Fibroblast of skin of right quadriceps (primary cell): ENCODE measurements at places on chromosomes 3 and 15.

GRCh38 chr3:122299872-122300460 lies 25.1 kb upstream of the CSTA start:
- DNase-seq, result no peak

DNA sequence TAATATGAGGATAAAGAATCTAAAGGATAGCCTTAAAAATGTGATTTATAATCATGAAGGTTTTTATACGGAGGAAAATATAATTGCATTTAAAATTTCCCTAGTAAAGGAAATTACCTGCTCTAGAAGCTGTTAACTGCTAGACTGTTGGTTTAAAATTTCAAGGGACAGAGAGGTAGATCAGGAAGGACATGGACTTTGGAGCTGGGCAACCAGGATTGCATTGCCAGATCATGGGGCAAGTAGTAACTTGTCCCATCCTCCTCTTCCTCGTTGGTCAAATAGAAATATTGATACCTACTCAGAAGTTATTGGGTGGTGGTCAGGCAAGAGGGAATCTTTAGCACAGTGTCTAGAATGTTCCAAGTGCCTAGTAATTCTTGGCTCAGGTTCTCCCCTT lies 525.1 kb downstream of the MFSD1 start:
- no peak for DNase-seq

DNA sequence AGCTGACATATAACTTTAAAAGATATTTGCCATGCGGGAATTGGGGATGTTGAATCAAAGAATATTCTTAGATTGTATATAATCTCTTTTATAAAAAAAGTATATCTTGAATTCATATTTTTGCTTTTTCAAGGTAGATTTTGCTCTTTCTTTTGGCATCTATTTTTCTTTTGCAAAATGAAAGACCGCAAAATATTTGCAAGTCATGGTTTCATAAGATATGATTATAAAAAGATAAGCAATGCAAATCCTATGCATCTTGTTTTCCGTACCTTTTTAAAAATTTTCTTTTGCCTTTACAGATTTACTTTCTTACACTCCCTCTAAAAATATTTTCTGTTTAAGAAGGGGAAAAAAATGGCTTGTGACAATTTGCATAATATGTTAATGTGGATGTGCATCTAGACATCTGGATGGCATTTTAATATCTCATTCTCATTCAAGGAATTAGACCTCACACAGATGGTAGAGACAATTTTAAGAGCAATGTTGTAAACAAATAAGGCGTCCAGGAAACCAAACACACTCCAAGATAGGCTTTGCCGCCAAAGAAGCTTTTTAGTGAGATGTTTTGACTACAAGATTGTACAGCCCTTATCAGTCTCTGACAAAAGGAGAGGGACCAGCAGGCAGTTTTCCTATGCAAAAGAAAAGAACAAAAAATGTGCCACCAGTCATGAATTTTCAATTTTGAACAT lies 371.1 kb downstream of the CHL1 start:
- DNase-seq, result no peak

DNA sequence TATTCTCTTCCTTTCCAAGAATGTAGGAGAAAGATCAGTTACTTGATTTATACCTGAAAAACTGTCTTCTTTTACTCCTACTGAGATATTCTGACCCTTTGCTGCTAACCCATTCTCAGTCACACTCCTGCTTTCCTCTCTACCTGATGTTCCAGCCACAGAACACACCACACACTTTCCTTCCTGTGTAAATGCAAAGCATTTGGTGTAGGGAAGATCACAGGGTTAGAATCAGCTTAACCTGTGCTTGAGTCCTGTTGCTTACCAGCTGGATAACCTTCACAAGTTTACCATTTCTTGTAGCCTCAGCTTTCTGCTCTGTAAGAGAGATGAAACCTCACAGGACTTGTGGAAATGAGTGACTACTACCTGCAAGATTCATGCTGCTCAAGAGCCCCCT lies 489.8 kb upstream of the GOLIM4 start:
- DNase-seq, result no peak

GRCh38 chr3:196414469-196414868 lies 17.8 kb downstream of the UBXN7 start:
- DNase-seq, result no peak

GRCh38 chr3:116000311-116000710 lies 377.0 kb downstream of the GAP43 start:
- DNase-seq, result peak; percentile 92

DNA sequence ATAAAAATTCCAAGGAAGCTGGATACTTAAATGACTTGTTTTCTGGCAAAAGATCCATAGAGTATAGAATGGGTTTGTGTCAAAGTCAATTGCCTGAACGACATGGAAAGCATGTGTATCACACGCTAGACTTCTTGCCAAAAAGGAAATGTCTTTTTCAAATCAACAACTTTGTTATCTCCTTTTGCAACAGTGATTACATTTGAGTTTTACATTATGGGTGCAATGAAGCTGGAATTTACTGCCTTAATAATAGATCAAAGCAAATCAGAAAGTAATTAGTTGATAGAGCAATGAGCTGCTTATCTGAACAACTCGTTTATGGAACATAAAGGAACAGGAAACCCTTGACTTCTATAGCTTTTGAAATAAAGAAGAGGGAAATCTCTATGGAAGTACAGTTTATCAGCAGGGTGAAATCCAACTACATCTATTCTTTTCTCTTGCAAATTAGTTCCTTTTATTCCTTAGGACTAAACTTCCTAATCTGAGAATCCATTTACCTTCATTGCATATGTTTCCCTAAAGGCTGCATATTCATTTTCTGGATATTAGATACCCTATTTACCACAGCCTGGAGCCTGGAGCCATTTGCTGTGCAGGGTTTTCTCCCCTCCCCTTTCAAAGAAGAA lies 415.1 kb upstream of the NECTIN3 start:
- no peak for DNase-seq

DNA sequence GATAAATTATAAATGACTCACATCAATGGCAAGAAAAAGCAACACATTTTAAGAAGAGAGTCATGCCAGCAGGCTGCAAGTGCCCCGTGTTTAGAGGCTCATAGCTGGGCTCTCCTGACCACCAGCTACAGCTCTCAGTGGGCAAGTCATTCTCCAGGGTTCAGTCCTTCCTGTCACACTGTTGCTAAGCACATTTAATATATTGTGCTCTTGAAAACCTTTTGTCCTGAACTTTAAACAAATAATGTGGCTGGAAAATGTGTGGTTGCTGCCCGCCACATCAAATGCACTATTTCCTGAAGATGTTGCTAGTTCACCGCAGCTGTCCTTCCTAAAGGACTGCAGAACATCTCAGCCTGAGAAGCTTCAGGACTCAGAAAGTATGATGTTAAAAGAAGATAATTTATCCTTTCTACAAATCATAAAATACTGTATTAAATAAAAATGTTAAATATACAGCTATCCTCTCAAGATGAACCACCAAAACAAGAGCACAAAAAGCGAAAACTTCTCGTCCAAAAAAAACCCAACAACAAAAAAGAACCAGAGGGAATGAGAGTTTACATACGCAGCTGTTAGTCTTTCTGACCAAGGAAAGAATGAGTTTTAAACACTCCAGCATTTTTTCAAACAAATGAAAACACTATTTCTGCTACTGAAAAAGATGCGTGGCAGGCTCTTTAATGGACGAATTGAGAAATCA lies 951 bp downstream of the TARS3 start:
- DNase-seq, result peak; percentile 11

GRCh38 chr3:171935261-171936123 lies 92.3 kb downstream of the TMEM212 start:
- DNase-seq, result no peak

GRCh38 chr3:70554170-70554569 lies 241.7 kb upstream of the MDFIC2 start:
- DNase-seq, result peak; percentile 28

- DNase-seq, result no peak
These were observed 177.5 kb upstream of the LPP start for GRCh38 chr3:187976365-187976900.

GRCh38 chr3:197749315-197749600 lies 425 bp upstream of the FYTTD1 start:
- peak; percentile 35 for DNase-seq

GRCh38 chr15:40511093-40511471 lies 40.3 kb downstream of the CHST14 start:
- no peak for DNase-seq

GRCh38 chr3:188554404-188554803 lies 400.4 kb downstream of the LPP start:
- peak; percentile 42 for DNase-seq

DNA sequence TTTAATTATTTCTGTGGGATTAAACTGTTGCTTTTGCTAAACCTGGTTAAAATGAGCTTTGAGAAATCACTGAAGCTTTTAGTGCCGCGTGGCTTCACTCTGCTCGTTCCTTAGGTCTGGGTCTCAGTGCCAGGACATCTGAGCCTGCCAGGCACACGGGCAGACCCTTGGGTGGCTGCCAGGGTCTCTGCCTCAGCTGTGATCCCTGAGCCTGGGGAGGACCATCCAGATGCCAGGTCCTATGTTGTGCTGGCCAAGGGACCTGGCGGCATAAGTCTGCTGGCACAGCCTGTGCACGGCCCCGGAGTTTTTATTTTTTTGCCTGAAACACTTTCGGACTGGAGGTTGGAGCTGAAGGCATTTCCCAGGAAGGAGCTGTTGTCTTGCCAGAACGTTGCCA lies 328.1 kb downstream of the LRTM1 start:
- no peak for DNase-seq

- DNase-seq, result no peak
These were observed 12.3 kb upstream of the KPNA4 start for GRCh38 chr3:160577556-160578195.

GRCh38 chr15:100764778-100765466 lies 114.7 kb upstream of the ALDH1A3 start:
- DNase-seq, result peak; percentile 93

GRCh38 chr3:119033393-119034255 lies 1.0 kb downstream of the IGSF11 start:
- DNase-seq, result no peak

DNA sequence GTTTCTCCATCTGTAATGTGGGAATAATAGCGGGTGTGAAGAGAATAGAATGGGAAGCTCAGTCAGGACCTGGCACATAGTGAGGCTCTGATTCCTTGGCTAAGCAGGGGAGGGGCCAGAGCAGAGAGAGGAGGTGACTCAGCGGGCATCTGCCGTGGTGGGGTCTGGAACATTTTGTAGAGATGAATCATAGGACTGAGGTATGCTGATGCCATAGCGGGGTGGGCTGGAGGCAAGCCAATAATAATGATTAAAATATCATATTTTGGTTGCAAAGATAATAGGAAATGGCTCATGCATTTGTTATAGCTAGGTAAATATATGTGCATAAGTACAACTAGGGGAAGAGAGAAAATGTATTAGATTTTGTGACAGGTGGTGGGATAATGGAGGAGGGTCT lies 11.2 kb downstream of the TGM4 start:
- peak; percentile 95 for DNase-seq

GRCh38 chr3:185645596-185646381 lies 59.7 kb downstream of the SENP2 start:
- DNase-seq, result no peak

DNA sequence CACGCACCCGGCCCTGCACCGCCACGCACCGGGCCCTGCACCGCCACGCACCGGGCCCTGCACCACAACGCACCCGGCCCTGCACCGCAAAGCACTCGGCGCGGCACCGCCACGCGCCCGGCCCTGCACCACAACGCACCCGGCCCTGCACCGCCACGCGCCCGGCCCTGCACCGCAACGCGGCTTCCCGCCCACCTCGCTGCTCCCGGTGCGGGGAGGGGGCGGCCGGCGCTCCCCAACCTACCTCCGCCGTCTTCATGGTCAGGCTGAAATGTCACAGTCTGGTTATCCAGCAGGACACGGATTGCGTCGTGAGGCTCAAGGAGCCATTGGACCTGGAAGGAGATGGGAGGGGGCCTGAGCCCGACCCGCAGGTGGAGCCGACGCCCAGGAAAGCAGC lies 41.8 kb downstream of the MUC20 start:
- DNase-seq, result no peak

DNA sequence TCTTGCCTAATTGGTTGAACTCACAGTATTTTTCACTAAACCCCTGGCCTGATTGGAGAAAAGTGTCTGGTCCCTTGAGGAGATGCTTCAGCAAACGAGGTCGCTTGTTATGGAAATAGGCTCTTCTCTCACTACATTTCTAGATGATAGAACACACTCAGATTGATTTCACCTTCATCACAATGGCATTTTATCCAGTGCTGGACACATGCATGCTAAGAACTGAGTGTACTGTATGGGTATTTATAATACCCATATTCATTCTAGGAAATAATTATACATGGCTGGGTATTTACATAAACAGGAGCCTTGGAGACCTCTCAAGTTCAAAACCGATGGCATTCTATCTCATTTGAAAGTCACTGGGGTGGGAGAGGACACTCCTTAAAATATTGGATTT lies 444.9 kb downstream of the LPP start:
- no peak for DNase-seq

- no peak for DNase-seq
These were observed 9.3 kb downstream of the ARHGEF26 start for GRCh38 chr3:154130540-154130939.

GRCh38 chr3:9976721-9977709 lies 9.6 kb downstream of the EMC3 start:
- DNase-seq, result peak; percentile 96

DNA sequence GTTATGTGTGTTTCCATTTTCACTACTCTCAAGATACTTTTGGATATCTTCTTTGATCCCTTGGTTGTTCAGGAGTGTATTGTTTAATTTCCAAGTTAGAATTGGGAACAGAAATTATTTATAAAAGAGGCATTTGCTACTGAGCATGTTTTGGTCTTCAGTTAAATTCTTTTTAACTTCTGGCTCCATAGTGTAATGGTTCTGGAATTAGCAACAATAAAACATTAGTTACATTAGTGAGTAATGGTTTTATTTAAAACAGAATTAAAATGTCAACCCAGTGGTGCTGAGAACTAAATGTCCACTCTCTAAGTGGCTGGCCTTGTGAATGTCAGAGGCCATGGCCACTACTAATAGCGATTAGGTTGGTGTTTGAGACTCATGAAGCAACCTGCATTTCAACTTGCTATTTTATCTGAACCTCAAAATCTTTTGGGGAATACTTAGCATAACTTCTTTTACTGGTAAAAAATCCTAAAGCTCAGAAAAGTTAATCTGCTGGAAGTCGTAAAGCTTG lies 19.5 kb upstream of the MASP1 start:
- no peak for DNase-seq

DNA sequence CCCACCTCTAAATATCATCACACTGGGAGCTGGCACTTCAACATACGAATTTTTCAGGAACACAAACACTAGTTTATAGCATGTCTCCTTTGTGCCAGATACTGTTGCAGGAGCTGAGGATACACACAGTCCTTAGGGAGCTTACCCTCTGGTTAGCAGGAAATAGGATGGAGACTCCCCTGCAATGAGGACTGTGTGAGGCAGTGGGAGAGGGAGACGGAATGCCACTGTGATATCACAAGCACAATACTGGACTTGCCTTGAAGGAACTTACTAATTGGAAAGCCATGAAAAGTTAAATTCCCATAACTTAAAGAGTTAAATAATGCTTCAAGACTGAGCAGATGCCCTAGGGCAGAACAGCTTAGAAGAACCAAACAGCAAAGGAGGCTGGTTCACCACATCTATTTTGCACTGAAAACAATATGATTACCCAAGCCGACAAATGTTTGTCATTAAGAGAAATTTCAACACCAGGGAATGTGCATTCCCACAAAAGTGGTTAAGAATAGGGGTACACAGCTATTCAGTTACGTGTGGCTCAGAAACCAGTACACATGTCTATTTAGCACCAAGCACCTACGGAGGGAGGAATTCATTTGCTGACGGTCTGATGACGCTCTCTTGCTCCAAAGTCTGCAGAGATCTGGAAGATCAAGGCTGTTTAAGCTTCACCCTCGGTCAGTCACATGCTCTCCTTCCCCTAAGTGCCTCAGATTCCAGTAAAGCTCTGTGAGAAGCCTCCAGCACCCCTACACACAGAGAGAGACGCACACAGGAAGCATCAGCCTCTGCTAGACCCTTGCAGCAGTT lies 5.2 kb downstream of the TBC1D2B start:
- peak; percentile 83 for DNase-seq
